ENCODE measurements at places on chromosomes 7 and 10.

DNA sequence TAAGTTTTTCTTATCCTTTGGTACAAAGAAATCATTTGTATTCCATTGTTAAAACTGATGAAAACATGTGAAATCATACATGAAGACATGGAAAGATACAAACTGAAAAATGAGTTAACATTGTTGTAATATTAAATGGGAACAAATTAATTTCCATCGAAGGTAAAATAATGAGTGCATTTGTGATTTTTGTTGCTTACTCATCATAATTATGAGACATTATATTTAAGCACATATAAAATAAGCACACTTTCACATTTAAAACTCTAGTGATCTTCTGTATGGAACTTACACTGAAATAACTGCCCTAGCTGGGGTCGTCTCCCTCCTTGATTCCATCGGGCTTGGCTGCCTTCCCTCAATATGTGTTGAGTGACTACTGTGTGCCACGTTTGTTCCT lies 204.2 kb upstream of the PRPS1L1 start:
- no peak for DNase-seq

DNA sequence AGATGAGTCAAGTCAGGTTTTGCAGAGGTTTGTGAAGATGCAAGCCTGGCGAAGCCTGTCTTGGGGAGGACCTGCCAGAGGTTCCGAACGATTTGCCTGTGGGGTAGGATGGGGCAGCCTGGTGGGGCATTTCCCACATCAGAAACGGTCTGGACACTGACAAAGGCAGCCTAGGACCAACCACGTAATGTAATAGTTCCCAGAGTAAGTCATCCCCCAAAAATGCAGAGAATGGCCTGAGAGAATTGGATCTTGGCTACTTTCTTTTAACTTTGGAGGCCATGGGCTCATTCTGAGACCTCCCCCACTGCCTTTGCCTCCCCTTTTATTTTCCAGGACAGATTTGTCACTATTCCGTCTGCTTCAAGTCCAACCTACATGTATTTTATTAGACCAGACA lies 168.9 kb upstream of the SH2B2 start:
- no peak for DNase-seq

DNA sequence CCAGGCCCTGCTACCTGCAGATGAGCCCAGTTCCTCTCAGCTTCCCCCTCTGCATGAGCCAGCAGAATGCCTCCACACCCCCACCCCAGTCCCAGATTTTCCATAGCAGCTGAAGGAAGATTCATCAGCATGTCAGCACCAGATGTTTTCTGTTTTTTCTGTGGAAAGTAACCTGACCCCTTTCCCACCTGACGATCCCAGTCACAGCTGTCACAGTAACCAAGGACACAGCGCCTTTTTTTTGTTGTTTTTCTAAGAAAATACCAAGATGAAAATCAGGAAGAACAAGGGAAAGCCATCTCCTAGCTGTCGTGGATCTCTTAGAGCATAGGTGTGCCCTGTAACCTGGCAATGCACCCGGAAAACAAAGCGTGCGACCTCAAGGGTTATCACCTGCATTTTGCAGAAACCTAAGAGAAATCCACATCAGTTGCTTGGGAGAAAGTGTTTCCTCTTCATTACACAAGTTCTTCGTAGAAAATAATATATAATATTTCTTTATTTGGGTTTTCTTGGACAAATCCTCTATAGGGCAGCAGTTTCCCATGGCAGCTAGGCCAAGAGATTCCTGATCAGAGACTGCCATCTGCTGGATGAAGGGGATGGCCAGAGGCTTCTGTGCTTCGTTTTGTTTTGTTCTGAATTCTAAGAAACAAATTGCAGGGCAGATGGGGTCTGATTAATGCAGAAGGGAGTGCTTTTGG lies 401.9 kb downstream of the TNS3 start:
- DNase-seq, result peak; percentile 70

- DNase-seq, result no peak
Observed at GRCh38 chr7:76008156-76008687, 13.8 kb upstream of the TMEM120A start.

DNA sequence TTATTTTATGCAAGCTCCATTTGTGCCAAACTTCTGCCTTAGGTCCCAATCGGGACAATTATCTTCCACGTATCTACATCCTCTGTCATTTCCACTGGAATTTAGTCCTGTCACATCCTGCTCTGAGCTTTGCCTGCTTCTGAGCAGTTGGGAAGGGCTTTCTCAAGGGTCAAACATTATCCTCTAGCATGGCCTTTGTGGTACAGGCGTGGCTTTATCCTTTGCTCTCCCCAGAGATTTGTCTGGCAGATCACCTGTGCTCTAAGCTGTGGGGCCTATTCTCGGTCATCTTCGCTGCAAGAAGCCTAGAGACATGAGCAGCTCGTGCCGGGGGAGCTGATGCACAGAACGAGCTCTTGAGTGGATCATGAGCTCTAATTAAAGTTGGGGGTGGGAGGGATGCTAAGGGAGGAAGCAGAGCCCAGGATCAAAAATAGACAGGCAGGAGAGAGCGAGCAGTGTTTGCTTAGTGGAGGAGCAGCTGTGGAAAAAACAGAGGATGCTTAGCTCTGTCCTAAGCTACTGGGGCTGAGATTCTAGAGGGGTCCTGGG lies 19.8 kb upstream of the TMEM273 start:
- no peak for DNase-seq
